CD4-positive, alpha-beta T cell treated with Interleukin-6 for 4 hours (primary cell): ENCODE measurements at places on chromosomes 7 and 10.

- DNase-seq = peak; percentile 47
Measured at GRCh38 chr10:43461950-43462349, 25.0 kb downstream of the ZNF487 start.

DNA sequence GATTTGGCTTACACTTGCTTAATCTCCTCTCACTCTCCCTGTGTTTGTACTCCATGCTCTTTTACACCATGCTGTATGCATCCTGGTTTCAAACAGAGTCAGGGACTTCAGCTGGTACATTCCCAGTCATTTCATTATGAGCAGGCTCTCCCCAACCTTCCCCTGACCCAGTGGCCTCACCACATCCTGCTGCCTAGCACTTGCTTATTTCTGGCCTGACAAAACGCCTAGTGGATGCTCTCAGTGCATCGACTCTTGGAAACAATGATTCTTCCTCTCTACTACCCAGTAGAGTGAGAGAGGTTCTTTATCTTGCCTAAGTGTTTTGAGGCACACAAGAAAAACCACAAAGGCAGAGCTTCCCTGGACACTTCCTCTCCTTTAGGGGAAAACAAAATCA is 63.4 kb downstream of the CAV1 start:
- DNase-seq = no peak

DNA sequence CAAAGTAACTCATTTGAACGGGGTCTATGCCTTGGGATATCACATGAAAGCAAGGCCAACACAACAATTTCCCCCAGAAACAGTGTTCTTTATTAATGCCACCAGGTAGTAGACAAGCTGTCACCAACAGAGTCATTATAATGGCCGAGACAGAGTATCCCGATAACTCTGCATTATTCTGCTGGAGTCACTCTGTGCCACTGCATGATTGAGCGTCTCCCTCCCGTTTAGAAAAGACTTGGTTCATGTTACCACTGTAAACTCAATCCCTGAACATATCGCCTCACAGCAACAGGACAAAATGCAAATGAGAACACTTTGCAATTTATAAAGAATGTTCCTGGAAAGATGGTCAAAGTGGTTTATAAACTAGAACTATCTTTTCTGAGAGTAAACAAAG is 932.5 kb downstream of the GATA3 start:
- DNase-seq = no peak

DNA sequence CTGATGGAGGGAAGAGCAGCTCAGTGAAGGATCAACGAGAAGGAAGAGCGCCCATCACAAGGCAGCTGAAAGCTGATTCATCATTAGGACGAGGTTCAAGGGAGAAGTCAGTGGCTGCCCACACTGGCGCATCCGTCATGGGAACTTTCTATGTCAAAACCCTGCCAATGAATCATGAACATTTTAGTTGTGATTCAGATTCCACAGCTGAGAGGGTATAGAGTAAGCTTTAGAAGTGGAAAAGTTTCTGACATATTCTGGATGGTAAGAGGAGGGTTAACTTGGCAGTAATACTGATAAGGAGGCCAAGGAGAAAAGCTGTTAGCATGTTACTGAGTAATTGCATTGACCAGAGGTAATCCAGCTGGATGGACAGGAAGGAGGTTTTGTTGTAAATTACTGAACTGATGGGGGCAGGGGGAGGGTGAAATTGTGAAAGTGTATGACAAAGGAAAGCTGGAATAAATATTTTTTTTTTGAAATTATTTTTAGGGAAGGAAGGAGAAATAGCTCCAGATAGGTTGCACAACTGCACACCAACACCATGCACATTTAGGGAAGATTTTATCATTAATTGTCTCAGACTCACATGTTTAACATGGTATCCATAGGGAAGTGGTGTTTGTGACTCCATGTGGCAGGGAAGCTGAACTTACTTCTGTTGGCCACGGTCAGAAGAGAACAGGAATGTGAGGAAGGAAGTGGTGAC is 78.3 kb upstream of the NRP1 start:
- no peak for DNase-seq
